ENCODE measurements at places on chromosomes 4 and X.

GRCh38 chr4:108622022-108622421 lies 1.6 kb downstream of the RPL34 start:
- DNase-seq: no peak

DNA sequence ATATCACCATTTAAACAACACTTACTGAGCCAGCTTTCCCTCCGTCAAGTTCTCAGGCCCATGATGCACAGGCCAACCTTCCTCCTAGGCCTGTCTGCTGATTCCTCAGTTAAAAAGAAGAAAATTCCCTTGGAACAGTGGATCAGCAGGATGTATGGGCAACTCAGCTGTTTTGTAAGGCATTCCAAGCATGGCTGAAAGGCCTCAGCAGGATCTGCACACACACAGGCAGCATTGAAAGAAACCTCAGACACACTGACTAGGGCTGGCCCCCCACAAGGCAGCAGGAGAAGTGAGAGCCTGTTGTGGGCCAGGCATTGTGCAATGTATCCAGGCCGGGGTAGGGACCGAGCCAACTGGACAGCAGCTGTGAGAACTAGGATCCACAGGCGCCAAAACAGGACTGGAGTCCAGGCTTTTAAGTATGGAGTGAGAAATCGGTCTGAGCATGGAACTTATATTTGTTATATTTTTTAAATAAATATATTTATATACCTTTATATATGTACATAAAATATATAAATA lies 171.4 kb downstream of the NWD2 start:
- DNase-seq: no peak

- no peak for DNase-seq
Measured at GRCh38 chr4:60944060-60944459, 256.1 kb upstream of the ADGRL3 start.

- DNase-seq: no peak
Measured at GRCh38 chr4:37889849-37890800, 759 bp upstream of the TBC1D1 start.

GRCh38 chr4:51932261-51932660 lies 87.9 kb downstream of the LRRC66 start:
- no peak for DNase-seq

Measured in esophagus muscularis mucosa (tissue), 4 donors.